Iris pigment epithelial cell (primary cell): ENCODE measurements at places on chromosomes 4 and X.

GRCh38 chr4:186400676-186401075 is 134.7 kb downstream of the F11 start:
- peak; percentile 58 for DNase-seq

- DNase-seq: no peak
These were observed 3.8 kb downstream of the GALNTL6 start for GRCh38 chr4:171817026-171817425.

- peak; percentile 92 for DNase-seq
These were observed 6.1 kb downstream of the LIAS start for GRCh38 chr4:39464886-39465501.

DNA sequence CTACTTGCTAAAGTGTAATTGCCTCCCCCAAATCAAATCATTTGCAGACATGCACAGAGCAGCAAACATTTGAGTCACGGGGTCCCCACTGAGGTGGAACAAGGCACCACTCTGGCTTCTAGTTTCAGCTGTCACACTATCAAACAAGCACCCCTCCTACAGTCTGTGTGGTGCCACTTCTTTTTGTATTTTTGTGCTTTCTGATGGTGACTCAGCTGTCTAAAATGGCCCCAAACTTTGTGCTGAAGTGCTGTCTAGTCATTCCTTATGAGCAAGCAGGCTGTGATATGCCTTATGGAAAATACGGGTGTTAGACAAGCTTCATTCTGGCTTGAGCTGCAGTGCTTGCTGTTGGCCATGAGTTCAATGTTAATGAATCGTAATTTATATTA is 15.4 kb downstream of the IGFBP7 start:
- peak; percentile 85 for DNase-seq

- DNase-seq: peak; percentile 42
These were observed 264.3 kb upstream of the NOCT start for GRCh38 chr4:138751309-138751708.

DNA sequence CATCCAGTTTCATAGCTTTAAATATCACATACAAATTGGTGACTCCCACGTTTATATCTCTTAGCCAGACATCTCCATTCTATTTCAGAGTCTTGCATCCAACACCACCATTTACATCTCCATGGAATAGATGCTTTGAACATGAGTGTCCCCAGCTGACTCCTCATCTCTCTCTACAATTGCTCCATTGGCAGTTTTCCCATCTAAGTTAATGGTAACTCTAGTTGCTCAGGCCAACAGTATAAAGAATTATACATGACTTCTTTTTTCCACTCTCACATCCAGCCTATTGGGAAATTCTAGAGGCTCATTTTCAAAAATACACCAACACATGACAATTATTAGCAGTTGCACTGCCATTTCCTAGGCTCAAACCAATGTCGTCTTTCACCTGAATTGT is 388.2 kb downstream of the STIM2 start:
- no peak for DNase-seq

DNA sequence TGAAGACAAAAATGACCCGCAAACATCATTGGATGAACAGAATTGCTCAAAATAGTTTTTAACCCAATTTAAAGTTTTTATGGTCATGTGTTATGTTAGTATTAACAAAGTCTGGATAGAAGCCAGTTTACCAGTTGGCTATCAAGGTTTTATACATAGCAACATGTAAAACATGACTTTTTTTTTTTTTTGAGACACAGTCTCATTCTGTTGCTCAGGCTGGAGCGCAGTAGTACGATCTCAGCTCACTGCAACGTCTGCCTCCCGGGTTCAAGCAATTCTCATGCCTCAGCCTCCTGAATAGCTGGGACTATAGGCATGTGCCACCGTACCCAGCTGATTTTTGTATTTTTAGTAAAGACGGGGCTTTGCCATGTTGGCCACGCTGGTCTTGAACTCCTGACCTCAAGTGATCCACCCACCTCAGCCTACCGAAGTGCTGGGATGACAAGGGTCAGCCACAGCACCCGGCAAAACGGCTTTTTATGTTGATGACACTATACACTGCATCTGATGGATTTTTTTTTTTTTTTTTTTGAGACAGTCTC is 3.4 kb downstream of the SAT1 start:
- DNase-seq: peak; percentile 28

- no peak for DNase-seq
These were observed 72.5 kb downstream of the GNL3L start for GRCh38 chrX:54602563-54602962.

DNA sequence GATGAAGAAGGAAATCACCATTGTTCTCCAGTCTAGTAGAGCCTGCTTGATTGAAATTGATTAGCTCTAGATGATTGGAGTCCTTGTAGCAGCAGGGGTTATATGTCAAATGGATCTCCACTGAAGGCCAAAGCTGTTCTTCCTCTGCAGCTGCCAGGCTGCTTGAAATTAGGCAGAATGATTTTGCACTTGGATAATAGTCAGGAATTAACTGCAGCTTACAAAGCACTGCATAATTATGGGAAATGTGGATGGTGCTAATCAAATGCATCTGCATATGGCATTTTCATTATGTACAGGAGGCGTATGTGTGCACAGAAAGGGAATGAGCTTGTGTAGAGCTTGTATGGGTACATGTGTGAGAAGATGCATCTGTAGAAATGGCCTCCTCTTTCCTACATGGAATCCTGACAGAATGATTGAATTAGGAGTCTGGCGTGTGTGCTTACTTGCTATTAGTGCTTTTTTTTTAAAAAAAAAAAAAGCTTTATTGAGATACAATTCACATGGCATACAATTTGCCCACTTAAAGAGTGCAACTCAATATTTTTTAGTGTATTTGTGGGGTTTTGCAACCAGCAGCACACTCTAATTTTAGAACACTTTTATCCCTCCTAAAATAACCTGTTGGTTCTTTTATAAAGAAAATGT is 65.9 kb downstream of the TMEM131L start:
- no peak for DNase-seq

DNA sequence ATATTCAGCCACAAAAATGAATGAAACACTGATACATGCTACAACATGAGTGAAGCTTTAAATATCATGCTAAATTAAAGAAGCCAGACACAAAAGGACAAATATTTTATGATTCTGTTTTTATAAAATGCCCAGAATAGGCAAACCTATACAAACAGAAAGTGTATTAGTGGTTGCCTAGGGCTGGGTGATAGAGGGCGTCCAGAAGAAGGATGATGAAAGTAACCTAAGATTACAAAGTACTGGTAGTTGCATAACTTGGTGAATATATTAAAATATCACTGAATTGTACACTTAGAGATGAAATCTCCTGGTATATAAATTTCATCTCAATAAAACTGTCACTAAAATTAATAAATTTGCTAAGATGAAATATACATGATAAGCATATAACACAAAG is 67.5 kb downstream of the FBXW7 start:
- DNase-seq: peak; percentile 34

GRCh38 chrX:16516232-16516876 is 133.6 kb upstream of the S100G start:
- DNase-seq: no peak

DNA sequence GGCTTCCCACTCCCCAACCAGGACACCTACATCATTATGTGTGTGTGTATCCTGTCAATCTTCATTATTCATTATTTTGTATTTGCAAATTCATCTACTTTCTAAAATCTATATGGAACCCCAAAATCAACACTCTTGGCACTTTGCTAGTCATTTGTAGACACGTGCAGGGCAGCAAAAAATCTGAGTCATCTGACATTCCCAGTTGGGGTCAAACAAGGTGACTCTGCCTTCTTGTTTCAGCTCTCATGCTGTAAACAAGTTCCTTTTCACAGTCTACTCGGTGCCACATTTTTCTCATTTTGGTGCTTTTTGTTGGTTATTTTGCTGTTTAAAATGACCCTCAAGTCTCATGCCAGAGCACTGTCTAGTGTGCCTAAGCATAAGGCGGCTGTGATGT is 5.9 kb downstream of the MRFAP1L1 start:
- peak; percentile 54 for DNase-seq

DNA sequence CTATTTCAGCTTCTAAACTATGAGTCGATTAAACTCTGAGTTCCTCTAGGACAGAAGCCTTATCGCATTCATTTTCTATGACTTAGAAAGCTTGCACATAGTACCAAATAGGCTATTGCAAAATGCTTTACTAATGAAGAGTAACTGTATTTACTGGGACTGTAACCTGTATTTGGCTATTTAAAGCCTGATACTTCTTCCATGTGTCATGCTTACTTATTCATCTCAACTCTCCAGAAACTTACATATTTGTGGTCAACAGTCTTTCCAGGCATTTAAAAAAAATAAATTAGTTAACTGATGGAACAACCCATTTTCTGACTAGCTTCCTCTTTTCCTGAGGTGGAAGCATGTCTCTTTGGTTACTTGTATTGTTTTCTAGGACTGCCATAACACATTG is 467.9 kb downstream of the PCDH11X start:
- DNase-seq: peak; percentile 32

- DNase-seq: peak; percentile 40
These were observed 293.2 kb upstream of the SLC7A11 start for GRCh38 chr4:138535316-138535715.

- peak; percentile 86 for DNase-seq
These were observed 101.2 kb downstream of the ZNF674 start for GRCh38 chrX:46444011-46444410.

DNA sequence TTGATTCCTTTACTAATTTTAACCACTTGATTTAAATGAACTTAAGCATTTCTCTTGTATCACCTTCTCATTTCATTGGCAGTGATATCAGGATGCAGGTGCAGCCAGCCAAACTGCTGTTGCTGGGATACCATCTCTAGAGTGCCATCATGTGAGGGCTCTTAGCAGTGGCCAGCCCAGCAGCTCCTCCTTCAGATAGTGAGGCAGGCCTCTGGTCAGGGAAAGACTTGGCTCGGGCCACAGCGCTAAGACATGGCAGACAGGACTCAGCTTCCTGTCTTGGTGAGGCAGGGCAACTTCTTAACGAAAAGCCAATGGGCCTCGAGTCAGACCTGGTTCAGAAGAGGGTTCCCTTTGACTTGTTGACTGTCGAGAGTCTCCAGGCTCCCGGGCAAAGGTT is 50.0 kb downstream of the NOP14 start:
- no peak for DNase-seq

DNA sequence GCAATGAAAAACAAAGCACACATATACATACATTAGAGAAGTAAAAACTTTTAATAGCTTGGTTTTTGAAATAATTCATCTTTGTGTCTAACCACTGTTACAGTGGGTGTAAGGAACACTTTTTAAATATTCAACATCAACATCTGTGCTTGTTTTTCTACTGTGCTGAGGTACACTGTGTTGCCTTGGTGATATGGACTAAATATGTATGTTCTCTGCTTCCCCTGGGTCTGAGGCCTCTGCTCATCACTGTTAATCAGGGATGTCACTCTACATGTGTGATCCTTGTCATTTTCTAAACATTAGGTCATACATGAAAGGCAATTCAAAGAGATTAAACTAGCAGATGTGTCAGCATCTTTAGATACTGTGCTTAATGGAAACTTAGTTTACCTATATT is 10.9 kb downstream of the MCTS1 start:
- no peak for DNase-seq

DNA sequence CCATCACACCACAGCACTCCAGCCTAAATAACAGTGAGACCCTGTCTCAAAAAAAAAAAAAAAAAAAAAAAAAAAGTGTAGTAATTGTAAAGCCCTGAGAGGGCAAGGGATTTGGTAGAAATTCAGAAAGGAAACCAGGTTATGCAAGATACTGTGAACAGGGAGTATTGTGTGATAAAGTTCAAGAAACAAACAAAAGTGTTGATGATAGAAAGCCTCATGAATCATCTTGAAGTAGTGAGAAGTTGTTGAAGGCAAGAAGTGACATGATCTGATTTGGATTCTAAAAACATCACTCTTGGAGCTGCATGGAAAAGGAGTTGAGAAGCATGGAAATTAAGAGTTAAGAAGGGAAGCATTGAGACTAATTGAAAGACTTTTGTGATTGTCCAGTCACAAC is 102.2 kb downstream of the RAP1GDS1 start:
- DNase-seq: peak; percentile 52

DNA sequence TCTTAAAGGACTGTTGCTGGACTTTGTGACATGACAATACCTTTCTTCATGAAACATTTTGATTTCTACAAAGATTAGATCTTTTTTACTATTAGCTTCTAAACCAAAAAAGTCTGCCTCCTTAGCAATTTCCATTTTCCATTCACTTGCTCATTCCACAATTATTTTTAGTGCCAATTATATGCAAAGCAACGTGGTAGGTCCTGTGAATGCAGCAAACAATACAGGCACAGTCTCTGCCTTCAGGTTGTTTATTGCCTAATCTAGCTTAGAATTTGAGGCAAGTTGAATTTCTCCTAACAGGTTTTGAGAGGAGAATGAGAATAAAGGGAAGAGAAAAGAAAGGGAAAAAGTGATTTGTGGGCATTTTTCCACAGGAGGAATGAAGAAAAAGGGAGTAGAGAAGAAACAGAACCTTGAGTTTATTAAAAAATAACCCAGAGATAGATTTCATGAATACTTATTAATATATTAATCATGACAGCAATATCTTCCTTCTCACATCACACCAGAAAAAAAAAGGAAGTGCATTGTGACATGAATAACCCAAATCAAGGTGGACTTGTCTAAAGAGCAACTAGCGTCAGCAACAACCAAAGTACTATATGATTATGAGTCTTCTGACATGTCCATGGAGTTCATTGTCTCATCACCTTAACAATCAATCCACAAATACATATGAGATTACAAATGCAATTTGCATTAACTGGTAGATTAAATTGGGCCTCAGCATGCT is 16.3 kb upstream of the FRYL start:
- DNase-seq: no peak

DNA sequence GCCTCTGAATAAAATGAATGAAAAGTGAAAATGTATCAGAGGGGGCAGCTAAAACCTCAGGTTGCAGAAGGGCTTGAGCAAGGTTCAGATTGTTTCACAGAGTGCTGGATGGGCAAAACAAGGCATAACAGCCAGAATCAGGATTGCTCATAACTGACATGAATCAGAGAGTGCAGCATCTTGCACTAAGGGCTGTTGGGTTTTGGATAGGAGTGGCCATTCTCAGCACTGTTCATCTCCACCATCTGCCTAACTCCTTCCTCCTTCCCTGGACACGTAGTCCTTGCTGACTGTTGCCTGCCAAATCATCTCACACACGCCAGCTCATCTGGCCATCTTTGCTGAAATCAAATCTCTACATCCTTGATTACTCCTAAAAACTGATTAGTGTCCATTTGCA is 75.3 kb upstream of the C1QTNF7 start:
- DNase-seq: no peak

DNA sequence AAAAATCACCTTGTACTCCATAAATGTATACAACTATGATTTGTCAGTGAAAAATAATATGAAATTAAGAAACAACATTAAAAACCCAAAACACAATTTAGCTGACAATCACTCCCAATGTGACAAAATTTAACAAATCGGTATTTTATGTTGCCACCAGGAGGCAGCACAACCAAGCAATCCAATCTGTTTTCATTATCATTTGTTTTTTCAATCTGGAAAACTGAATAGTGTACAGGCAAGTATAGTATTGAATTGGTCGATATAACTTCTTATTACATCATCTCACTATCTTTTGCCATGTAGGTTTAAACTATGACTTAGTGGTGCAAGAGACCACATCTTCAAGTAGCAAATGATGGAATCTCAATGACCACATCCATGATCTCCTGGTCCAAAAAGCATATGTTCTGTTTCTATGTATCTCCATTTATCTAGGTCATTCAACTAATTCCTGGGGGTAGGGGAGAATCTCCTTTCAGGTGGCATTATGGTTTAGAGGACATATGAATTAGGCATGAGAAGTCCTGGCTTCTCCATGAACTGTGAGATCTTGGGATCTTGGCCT is 112.9 kb upstream of the AGA start:
- DNase-seq: peak; percentile 25
